ENCODE measurements at places on chromosomes 5 and 9.

- no peak for DNase-seq
These were observed 34.1 kb upstream of the TRMT10B start for GRCh38 chr9:37719526-37719925.

- DNase-seq, result no peak
These were observed 494.9 kb downstream of the PRR16 start for GRCh38 chr5:120958877-120959485.

DNA sequence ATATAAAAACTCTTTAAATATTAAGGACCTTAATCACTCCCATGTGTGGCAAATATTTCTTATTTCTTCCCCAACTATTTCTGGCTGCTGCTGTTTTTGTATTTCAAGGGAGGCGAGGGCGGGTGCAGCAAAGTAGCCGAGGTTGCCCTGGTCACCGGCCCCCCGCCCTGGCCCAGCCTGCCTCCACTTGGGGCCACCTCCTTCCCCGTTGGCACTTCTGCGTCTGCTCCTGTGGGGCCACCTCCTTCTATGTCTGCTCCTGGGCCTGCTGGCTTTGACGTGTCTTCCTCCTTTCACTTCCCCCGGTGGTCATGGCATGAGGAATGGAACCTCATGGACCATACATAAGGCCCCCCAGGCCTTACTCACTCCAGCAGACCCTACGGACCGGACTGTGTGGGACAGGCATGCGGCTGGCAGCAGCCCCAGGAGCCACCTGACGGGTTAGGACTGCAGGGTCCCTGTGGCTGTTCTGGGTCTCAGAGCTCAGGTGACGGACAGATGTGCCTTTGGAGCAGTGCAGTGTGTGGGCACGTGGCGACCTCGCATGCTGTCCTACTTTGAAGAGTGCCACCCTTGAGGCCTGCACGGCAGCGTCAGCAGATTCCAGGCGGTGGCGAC is 5.8 kb upstream of the ENTPD8 start:
- DNase-seq, result no peak

DNA sequence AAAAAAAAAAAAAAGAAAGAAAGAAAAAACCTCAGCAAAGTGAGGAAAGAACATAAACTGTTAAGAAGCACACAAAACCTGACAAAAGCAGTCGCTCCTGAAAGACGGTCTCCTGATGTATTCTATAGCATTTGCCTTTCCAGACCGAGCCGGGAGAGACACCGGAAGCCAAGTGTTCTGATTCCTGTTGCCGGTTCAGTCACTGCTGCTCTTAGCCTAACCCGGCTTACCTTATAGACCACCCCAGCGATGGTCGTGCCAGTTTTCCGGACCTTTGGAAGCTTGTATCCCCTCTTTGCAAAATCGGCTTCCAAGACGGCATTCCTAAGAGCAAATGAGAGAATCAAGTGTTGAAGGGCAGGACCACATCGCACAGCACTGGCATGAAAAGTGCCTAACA is 630 bp downstream of the PSMB7 start:
- DNase-seq, result no peak

- DNase-seq, result no peak
These were observed 1083.0 kb downstream of the CDH9 start for GRCh38 chr5:25955337-25955736.

DNA sequence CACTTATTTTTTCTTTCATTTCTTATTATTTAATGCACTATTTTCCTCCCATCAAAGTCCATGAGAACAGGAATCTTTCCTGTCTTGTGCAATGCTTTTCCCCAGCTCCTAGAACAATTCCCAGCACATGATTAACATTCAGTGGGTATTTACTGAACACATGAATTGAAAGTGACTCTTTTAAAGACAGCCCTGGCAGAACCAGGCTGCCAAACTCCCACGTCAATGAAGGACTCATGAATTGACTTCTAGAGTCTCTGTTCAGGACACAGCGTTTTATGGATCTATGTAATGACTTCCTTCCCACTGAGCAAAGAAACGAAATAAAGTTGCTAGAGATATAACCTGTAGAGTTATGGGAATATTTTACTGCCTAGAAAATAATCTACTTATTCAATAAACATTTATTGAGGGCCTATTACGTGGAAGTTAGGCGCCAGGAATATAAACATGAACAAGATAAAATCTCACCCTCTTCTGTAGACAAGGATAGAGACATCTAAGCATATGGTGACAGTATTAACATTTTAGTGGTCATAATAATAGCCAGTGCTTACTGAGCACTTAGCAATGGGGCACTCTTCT is 485.9 kb upstream of the KLF4 start:
- DNase-seq, result no peak

GRCh38 chr5:78041805-78042204 is 252.7 kb downstream of the AP3B1 start:
- no peak for DNase-seq

DNA sequence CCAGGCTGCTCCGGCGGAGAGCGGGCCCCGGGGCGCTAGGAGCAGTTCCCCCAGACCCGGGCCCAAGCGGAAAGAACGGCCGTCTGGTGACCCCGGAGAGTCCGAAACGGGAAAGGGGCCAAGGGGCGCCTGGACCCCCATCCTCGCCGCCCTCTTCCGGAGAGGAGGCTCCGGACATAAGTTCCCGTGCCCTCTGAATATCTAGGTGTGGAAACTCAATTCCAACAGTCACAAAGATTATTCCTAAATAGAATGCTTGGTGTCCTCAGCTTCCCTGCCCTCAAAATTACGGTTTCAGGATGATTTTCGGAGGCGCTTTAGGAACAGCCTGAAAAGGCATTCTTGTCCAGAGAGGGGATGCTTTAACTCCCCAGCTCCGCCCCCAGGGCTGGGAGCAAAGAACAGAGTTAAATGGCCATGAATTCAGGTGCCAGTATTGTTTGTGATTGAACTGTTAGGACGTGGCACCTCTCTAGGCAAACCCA is 681 bp upstream of the LHFPL2 start:
- DNase-seq, result no peak

DNA sequence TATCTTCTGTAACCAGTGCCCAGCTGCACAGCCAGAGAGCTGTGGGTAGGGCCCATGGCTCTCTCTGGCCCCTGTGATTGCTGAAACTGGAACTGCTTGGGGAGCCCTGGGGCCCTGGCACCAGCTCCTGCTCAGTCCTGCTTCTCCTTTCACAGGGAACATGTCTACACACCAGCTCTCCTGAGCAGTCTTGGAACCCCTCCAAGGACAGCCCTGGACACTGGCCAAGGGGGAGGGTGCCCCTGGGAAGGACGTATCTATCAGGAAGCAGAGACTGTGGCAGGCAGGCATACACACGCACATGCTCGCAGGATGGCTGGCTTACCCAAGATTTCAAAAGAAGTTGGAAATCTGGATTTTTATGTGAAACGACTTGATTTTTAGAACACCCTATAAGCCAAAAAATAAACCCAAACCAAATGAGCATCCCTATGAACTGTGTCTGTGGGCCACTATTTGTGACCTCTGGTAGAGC is 8.8 kb upstream of the TRAF1 start:
- peak; percentile 55 for DNase-seq

DNA sequence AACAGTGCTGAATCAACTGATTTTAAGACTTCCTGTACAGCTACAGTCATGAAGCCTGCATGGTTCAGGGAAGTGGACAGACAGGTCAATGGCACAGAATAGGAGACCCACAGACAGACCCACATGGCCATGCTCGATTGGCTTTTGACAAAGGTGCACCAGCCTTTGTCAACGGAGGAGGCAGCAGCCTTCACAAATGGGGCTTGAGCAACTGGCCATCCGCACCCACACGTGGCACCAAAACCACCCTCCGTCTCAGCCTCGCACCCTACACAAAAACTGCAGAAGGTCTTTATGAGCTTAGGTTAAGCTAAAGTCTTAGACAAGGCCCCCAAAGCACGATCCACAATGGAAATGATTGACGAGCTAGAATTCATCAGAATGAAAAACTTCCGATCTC is 59.5 kb upstream of the UBAC1 start:
- DNase-seq, result no peak

- no peak for DNase-seq
These were observed 185.1 kb upstream of the ELAVL2 start for GRCh38 chr9:24011009-24011717.

GRCh38 chr5:109917966-109918365 is 228.2 kb downstream of the MAN2A1 start:
- DNase-seq, result no peak

DNA sequence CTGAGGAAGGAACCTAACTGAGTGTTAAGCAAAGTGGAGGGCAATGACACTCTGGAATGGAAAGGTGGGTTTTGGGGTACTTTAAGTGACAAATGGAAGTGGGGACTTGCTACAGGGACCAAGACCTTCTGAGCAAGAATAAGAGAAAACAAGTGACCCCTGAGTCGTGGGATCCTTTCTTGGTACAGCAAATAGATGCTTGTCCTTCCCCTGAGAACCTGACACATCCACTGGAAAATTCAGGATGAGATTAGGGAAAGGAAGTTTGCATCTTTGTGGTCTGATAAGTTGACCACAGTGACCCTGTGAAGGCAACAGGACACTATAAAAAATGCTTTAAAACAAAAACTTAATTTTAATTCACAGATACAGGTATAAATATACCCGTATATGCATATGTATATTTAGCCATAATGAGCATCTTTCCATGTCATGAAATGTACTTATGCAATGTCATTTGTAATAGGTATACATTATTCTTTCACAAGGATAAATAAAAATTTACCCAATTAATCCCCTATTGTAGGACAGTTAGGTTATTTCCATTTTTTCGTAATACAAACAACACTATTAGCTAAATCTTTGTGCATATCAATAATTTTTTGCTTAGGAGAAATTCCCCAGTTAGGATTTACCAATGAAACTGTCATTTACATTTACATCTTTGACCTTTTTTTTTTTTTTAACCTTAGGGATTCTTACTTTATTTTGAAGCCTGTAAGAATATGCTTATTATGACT is 2.0 kb upstream of the IRF1 start:
- no peak for DNase-seq

GRCh38 chr9:114511978-114512874 is 7.0 kb upstream of the WHRN start:
- no peak for DNase-seq

DNA sequence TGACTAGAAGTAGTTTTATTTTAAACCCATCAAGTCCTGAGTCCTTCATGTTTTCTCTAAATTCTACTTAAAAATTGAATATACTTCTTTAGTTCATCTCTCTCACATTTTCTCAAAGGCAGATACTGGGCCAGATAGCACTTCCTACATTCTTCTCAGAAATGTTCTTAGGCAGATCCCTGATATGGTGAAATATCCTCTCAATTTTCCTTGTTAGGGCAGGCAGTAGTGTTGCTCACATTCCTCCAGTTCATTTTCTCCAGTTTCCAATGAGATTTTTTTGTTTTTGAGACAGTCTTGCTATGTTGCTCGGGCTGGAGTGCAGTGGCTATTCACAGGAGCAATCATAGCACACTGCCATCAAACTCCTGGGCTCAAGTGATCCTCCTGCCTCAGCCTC is 5.7 kb downstream of the GCNT1 start:
- no peak for DNase-seq

GRCh38 chr5:142719836-142720370 is 34.0 kb upstream of the FGF1 start:
- DNase-seq, result no peak

- DNase-seq, result no peak
These were observed 35.6 kb upstream of the ANXA1 start for GRCh38 chr9:73116031-73116430.

- no peak for DNase-seq
These were observed 90.1 kb downstream of the THBS4 start for GRCh38 chr5:80125022-80125961.

DNA sequence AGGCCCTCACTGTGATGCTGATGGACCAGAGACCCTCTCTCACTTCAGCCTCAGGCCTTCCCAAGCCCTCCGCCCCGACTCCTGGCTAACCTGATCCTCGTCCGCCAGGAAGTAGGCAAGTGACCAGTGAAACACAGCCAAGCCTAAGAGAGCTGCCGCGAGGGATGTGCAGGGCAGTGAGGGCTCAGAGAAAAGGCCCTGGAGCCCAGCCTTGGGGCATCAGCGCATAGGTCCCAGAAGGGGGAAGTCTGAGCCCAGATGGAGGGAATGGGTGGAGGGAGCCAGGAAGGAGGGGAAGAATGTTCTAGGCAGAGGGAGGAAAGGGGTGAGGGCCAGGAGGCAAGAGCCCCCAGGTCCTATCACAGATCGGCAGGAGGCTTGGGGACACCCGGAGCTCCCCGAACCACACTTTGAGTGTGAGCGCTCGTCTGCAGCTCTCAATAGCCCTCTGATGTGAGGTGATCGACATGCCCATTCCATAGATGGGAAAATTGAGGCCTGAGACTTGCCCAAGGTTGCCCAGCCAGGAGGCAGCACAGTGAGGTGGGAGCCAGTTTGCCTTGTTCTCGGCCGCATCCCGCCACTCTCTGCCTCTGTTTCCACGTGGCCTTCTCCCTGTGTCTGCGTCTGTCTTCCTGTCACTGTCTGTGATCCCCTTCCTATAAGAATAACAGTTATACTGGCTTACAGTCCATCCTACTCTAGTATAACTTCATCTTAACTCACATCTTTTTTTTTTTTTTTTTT is 20.2 kb downstream of the PLPP7 start:
- no peak for DNase-seq

GRCh38 chr5:83097689-83098231 is 20.4 kb downstream of the XRCC4 start:
- DNase-seq, result no peak

DNA sequence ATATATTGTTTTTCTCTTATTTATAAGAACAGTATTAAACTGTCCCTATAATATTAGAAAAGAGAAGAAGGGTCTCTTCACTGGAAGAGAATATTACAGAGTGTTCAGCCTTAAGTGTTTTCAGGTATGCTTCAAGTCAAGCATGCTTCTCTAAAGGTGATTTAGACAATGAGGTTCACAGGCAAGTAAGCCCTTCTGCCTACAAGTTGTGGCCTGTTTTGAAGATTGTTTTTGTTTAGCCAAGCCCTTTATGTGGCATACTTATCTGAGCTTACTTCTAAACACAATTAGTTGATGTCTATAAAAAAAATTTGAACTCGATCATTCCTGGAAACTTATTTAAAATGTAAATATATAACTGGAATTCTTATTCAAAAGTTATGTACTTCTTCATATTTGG is 343.8 kb upstream of the CDH18 start:
- no peak for DNase-seq

GRCh38 chr9:134802216-134802795 is 78.3 kb upstream of the FCN2 start:
- DNase-seq, result no peak

- DNase-seq, result no peak
These were observed 4.9 kb downstream of the SLC34A3 start for GRCh38 chr9:137235424-137236237.

GRCh38 chr5:169279125-169279524 is 21.8 kb downstream of the SLIT3 start:
- no peak for DNase-seq

DNA sequence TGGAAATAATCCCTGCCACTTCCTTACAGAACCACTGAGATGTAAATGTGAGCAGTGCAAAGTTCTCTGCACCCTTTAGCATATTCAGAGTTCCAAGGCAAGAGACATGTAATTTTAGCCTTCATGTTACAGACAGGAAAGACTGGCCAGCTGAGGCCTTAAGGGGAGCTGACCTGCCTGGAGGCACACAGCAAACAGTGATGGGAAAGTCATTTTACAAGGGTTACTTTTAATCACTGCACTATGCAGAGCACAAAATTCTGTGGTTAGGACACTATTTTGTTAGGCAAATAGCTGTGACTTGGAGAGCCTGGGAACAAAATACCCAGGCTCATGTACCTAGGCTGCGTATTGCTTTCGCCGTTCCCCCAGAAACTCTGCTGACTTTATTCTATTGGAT is 30.2 kb upstream of the TNIP1 start:
- DNase-seq, result no peak

Data from bone marrow (tissue), 2 donors.